T47D (cell line): ENCODE measurements at places on chromosomes 5 and 9.

DNA sequence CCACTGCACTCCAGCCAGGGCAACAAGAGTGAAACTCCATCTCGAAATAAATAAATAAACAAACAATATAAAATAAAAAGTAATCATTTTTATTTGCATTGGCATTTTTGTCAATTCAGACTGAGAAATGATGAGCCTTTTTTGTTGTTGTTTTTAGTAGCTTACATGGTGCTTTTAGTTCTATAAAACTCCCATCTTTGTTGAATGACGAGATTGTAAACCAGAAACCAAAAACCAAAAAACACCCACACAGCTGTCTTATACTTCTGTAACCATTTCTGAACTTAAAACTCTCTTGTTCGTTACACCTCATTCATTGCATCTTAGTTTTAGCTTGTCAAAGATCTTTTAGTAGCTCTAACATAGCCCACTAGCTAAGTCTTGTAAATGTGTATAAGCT lies 44.7 kb downstream of the GGTA1 start:
- no peak for DNase-seq

DNA sequence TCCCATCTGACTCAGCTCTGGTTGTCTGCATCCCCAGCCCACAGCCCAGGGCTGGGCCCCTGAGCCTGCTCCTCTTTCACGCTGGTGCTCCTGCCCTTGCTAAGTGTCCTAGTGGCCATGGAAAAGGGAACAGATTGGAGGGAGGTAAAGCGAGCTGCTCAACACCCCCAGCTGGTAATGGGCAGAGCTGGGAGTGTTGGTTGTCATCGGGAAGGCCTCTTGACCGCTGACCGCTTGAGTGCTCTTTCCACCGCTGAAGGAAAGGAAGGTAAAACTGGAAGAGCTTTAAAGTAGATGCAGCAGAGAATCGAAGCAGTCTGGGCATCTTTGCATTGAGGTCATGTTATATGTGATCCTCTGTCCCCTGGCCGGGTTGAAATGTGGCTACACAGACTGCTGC lies 60.2 kb downstream of the CRB2 start:
- no peak for DNase-seq

GRCh38 chr9:23412458-23412857 lies 413.6 kb downstream of the ELAVL2 start:
- no peak for DNase-seq

- peak; percentile 52 for DNase-seq
Observed at GRCh38 chr9:106643211-106643930, 219.6 kb upstream of the ZNF462 start.

- DNase-seq: no peak
Observed at GRCh38 chr9:131847665-131848354, 107.9 kb upstream of the RAPGEF1 start.

DNA sequence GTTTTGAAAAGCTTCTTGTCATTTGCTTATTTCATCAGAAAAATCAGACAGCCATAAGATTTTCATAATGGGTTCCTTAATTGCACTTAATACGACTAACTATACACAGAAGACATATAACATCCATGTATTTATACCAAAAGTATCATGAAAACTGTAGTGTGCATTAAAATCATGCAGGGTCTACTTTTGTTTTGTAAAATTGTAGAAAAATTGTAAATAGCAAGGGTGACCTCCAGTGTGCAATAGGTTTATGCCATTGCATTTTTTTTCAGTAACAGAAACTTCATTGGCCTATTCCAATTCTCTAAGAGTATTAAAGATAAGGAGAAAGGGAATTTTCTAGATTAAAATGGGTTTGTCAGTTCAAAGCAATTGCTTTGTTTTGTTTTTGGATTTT lies 307.6 kb downstream of the KIAA0825 start:
- DNase-seq: no peak

DNA sequence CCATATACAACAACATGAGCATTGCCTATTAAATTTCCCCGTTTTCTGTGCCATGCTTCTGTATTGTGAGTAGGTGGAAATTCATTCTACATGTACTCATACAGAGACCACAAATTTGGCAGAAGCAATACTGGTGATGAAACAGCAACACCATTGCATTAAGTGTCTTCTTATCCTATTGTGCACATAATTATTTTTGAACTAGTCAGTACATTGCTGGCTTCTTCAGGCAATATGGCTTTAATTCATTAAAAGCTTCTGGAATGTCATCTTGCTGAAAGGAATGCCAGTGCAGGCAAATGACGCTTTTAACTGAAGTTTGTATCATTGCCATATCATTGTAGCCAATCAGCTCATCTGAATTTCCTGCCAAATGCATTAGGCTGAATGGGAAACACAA lies 82.6 kb downstream of the KIAA1958 start:
- DNase-seq: no peak

GRCh38 chr9:68999393-69000105 lies 14.4 kb downstream of the PRKACG start:
- peak; percentile 49 for DNase-seq

DNA sequence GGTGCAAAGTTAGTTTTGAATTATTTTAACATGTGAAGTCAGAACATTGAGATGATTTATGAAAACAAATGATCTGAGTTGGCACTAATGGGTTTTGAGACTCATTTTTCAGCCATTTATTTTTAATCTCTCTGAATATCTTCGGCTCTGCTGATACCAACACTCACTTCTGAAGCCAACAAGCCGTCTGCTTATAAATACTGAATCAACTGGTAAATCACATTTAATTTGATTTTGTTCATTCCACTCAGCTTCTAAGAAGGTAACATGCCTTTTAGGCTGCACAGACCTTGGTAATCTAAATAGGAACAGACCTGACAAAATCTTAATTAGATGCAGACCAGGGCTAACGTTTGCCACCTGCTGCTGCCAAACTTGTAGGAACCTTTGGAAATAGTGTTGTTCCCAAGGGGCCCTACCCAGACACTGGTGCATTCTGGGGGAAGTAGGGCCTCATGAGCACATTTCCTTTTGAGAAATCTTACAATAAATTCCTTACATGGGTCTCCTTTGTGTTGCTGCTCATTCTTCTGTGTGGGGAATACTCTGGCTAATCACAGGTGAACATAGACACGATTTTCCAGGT lies 182.2 kb downstream of the KCTD16 start:
- DNase-seq: no peak
